ENCODE measurements at places on chromosomes 11 and 22. TPM values are rescaled to one million over a fixed set of nuclear protein-coding genes. Genes with fewer than 3 reads are reported as not detected.

The MPZL3 gene
- total RNA-seq: 1.0 TPM

The LAYN gene
- total RNA-seq: 11.0 TPM

The LRRC32 gene
- total RNA-seq: 6.3 TPM

The OR8A1 gene
- total RNA-seq: not detected

The DEFB131B gene
- total RNA-seq: not detected

The PLAAT4 gene
- total RNA-seq: 6.3 TPM

The CHEK2 gene
- 12.5 TPM for total RNA-seq

The PGA5 gene
- total RNA-seq: not detected
